Caco-2 (cell line): ENCODE measurements at places on chromosomes 2 and 18. TPM values are rescaled to one million over a fixed set of nuclear protein-coding genes. Genes with fewer than 3 reads are reported as not detected.

The SPATA3 gene
- total RNA-seq = not detected in 2 replicates

- no peak overlapping the region for H3K27ac ChIP-seq
- no peak for DNase-seq
- no peaks in the 10 kb centered on the region for H3K27me3 ChIP-seq
These were observed 306.7 kb upstream of the CHST9 start for GRCh38 chr18:27491772-27492171.

DNA sequence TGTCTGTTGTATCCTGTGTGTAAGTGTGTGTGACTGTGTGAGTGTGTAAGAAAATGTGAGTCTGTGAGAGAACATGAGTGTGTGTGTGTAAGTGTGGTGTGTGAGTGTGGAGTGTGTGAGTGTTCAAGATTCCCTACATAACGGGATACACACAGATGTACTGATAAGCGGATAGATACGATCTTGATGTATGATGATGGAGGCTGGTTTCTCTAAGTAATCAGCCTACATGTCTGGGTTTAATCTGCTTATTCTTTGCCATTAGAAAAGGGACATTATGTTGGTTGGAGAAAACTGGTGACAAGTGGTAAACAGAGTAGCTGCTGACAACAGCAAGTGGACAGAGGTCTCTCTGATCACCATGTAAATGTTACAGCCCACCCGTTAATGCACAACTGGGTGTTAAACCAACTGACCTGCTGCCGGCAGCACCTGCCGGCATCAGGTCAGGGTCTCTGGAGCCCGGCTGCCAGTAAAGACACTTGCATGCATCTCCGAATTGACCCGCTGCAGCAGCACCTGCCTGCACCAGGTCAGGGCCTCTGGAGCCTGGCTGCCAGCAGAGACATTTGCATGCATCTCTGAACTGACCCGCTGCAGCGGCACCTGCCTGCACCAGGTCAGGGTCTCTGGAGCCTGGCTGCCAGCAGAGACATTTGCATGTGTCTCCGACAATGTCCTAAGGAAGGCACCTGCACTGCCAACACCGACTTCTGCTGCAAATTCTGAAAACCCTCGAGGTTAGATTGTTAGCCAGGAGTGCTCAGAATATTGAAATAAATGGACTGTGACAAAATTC lies 87.5 kb downstream of the MBP start:
- H3K27me3 ChIP-seq = no peaks in the 10 kb centered on the region
- no peak overlapping the region for H3K27ac ChIP-seq
- no peak overlapping the region for H3K4me3 ChIP-seq
- no peaks in the 10 kb centered on the region for H3K36me3 ChIP-seq

DNA sequence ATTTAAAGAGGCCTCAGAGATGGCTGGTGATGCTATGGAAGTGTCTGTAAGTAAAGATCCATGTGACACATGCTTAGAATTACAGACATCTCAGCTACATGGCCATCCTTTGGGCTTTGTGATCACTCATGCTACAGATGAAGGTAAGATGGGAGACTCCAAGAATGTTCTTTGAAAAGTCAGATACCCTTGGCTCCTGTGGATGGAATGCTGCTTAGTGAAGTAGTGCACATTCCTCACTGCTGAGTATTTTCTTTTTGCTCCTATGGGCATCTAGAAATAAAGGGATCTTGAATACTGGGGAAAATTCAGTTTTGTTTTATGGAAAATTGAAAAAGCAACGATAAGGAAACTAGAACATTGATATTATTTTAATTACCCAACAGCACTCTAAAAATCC lies 55.2 kb upstream of the REV1 start:
- H3K36me3 ChIP-seq = no peaks in the 10 kb centered on the region
- H3K27ac ChIP-seq = no peak overlapping the region
- no peak overlapping the region for H3K4me3 ChIP-seq
- H3K27me3 ChIP-seq = no peaks in the 10 kb centered on the region
- 0 out of 2 replicates have a peak, but pooled peaks cover 4% of the 10 kb centered on the region for H3K4me1 ChIP-seq
- no peak for DNase-seq

- no peaks in the 10 kb centered on the region for H3K27me3 ChIP-seq
- H3K4me3 ChIP-seq = no peak overlapping the region
- H3K4me1 ChIP-seq = peaks cover 11% of the 10 kb centered on the region
- H3K27ac ChIP-seq = no peak overlapping the region
- H3K36me3 ChIP-seq = no peaks in the 10 kb centered on the region
These were observed 15.0 kb upstream of the CTAGE1 start for GRCh38 chr18:22432657-22433137.

The PPP1R1C gene
- 2.8 and 3.9 TPM in 2 replicates for total RNA-seq

GRCh38 chr18:60794802-60795201 lies 422.2 kb upstream of the MC4R start:
- H3K27me3 ChIP-seq = no peaks in the 10 kb centered on the region
- no peak overlapping the region for H3K4me3 ChIP-seq
- H3K4me1 ChIP-seq = no peaks in the 10 kb centered on the region
- H3K27ac ChIP-seq = no peak overlapping the region

- H3K27ac ChIP-seq = no peak overlapping the region
- H3K4me1 ChIP-seq = peaks cover 12% of the 10 kb centered on the region; the same call in 1 of the 2 replicates
- no peaks in the 10 kb centered on the region for H3K27me3 ChIP-seq
- H3K4me3 ChIP-seq = no peak overlapping the region
These were observed 140.0 kb downstream of the SEPTIN10 start for GRCh38 chr2:109473616-109474318.

GRCh38 chr2:165432234-165432966 lies 37.1 kb upstream of the CSRNP3 start:
- no peak for DNase-seq
- peaks cover 25% of the 10 kb centered on the region for H3K4me1 ChIP-seq
- no peaks in the 10 kb centered on the region for H3K27me3 ChIP-seq
- no peak overlapping the region for H3K27ac ChIP-seq
- H3K36me3 ChIP-seq = no peaks in the 10 kb centered on the region
- no peak overlapping the region for H3K4me3 ChIP-seq

DNA sequence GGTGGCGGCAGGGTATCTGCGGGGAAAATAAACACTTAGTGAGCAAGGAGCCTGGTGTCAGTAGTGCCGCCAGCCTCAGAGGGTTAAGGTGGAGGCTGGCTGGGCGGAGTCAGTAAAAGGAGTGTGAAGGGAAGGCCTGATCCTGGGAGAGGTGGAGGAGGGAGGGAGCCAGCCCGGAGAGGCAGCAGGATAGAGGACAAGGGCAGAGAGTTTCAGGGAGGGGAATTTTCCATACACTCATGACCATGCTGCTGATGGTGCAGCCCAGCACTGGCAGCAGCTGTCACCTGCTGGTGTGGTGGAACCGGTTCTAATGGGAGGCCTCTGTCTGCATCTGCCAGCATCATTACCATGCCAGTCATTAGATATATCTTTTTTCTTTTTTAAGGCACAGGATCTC lies 2.0 kb upstream of the TEX44 start:
- no peak overlapping the region for H3K27ac ChIP-seq
- no peaks in the 10 kb centered on the region for H3K36me3 ChIP-seq

The C2orf81 gene
- 0.84 and 1.7 TPM in 2 replicates for total RNA-seq

The LINC00305 gene
- not detected in 2 replicates for total RNA-seq

- no peaks in the 10 kb centered on the region for H3K36me3 ChIP-seq
- no peak overlapping the region for H3K4me3 ChIP-seq
- peak; percentile 34 for DNase-seq
- H3K4me1 ChIP-seq = peaks cover 19% of the 10 kb centered on the region
- no peak overlapping the region for H3K27ac ChIP-seq
- H3K27me3 ChIP-seq = no peaks in the 10 kb centered on the region
These were observed 68.2 kb upstream of the HPCAL1 start for GRCh38 chr2:10234409-10235094.

DNA sequence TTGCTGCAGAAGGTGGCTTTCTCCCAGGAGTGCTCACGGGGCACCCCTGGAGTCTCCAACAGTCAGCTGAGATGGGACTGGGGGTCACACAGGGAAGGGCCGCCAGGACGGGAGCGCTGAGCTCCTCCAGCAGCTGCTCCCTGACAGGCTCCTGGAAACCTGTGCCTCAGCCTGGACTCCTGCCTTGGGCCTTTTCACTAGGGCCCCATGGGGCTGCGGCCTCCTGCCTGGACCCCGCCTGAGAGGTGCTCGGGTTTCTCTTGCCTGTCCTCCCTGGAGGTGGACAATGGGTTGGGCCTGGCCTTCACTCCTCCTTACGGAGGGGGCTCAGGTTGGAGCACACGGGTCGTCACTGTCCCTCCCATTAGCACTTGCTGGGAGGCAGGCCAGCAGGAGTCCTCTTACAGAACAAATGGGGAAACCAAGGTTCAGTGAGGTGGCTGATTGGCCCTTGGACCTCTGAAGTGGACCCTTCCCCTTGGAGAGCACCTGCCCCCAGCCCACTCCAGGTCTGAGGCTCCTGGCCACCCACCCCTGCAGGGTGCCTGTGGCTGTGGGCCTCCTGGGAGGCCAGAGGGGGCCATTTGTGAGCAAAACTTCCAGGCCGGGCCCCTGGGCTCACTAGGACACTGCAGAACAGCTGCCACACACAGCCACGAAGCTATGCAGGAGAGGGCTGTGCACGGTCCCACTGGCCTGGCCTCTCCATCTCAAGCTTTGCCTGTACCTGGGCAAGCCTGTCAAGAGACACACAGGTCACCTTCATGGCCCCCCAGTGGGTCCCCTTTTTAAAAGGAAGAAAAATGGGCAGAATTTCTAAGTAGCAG lies 57.1 kb upstream of the ODC1 start:
- no peaks in the 10 kb centered on the region for H3K27me3 ChIP-seq
- H3K4me3 ChIP-seq = no peak overlapping the region
- H3K36me3 ChIP-seq = no peaks in the 10 kb centered on the region
- H3K4me1 ChIP-seq = no peaks in the 10 kb centered on the region

DNA sequence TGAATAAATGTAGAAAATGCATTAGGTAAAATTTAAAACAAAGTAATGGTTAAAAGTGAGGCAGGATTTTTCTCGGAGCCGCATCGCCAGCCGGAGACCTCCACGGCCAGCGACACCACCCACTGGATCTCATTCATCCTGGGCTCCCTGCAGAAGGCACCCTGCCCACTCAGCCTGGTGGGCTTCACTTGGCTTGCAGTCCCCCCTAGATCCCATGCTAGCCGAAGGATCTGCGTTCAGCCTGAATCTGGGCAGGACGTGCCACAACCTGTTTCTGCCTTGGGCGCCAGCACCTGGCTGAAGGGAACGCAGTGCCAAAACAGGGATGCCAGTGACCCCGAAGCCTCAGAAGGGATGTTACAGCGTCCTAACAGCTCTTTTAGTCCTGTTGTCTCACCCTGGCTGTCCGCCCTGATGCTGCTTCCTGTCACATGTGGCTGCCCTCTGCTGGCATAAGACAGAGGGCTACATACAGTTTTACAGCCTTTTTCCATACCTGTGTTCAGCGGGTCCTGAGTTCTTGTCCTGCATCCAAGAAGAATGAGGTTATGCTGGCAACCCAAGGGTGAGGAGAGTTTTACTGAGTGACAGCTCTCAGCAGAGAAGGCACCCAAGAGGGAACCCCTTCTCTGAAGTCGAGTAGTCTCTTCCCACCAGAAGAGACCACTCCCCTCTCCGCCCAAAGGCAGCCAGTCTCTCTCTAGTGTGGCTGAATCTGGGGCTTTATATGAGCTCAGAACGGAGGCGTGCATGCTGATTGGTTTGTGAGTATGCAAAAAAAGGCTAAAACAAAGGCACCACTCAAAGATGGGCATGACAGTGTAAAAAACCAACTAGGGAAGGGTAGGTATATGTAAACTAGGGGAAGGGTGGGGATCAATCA lies 173.1 kb upstream of the GYPC start:
- no peaks in the 10 kb centered on the region for H3K4me1 ChIP-seq
- DNase-seq = no peak
- H3K27me3 ChIP-seq = no peaks in the 10 kb centered on the region
- no peak overlapping the region for H3K4me3 ChIP-seq
- H3K36me3 ChIP-seq = no peaks in the 10 kb centered on the region

DNA sequence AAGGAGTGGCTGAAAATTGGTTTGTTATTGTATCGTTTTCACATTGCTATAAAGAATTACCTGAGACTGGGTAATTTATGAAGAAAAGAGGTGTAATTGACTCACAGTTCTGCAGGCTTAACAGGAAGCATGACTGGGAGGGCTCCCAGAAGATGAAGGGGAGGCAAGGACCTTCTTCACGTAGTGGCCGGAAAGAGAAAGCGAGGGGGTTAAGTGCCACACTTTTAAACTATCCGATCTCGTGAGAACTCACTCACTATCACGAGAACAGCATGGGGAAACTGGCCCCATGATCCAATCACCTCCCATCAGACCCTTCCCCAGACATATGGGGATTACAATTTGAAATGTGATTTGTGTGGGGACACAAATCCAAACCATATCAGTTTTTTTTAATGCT lies 81.6 kb downstream of the FBXO15 start:
- no peak overlapping the region for H3K27ac ChIP-seq
- H3K27me3 ChIP-seq = no peaks in the 10 kb centered on the region

- no peak overlapping the region for H3K27ac ChIP-seq
- H3K4me3 ChIP-seq = no peak overlapping the region
- H3K36me3 ChIP-seq = no peaks in the 10 kb centered on the region
- H3K4me1 ChIP-seq = peaks cover 8% of the 10 kb centered on the region; the same call in 1 of the 2 replicates
- no peak for DNase-seq
These were observed 22.4 kb upstream of the UGP2 start for GRCh38 chr2:63819256-63819655.

DNA sequence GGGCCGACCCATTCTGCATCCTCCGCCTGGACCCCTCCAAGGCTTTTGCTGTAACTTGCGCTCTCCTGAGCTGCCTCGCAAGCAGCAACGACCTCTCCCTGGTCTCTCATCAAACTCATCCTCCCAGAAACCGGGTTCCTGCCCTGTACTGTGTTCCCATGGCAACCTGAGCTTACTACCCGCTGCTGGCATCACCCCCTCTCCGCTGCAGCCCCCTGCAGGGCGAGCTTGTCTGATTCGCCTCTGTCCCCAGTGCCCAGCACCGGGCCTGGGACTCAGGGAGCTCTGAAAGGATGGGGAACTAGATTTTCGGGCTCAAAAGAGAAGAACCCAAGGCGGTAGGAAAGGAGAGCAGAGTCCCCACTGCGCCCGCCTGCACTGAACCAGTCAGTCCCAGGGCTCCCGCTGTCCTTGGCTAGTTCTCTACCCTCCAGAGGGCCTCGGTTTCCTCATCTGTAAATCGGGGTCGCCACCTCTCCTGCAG lies 463 bp downstream of the HS1BP3 start:
- no peaks in the 10 kb centered on the region for H3K27me3 ChIP-seq
- H3K4me1 ChIP-seq = peaks cover 13% of the 10 kb centered on the region
- H3K36me3 ChIP-seq = no peaks in the 10 kb centered on the region; the same call in none of the 2 replicates
- no peak for DNase-seq

GRCh38 chr18:59360381-59360780 lies 1.3 kb upstream of the LMAN1 start:
- H3K36me3 ChIP-seq = no peaks in the 10 kb centered on the region
- no peaks in the 10 kb centered on the region for H3K27me3 ChIP-seq
- no peaks in the 10 kb centered on the region for H3K4me1 ChIP-seq
- H3K4me3 ChIP-seq = no peak overlapping the region
- DNase-seq = no peak
- no peak overlapping the region for H3K27ac ChIP-seq

- peak overlapping the region; percentile 89 for H3K27ac ChIP-seq
- H3K36me3 ChIP-seq = no peaks in the 10 kb centered on the region
- DNase-seq = no peak
- H3K4me3 ChIP-seq = no peak overlapping the region
These were observed 3.5 kb upstream of the NMUR1 start for GRCh38 chr2:231533777-231534125.

The LIPT1 gene
- 9.4 and 10.2 TPM in 2 replicates for total RNA-seq

GRCh38 chr2:238257786-238258700 lies 18.2 kb upstream of the HES6 start:
- H3K27ac ChIP-seq = no peak overlapping the region
- no peaks in the 10 kb centered on the region; the same call in none of the 2 replicates for H3K36me3 ChIP-seq
- H3K27me3 ChIP-seq = no peaks in the 10 kb centered on the region
- no peak for DNase-seq
